Cortex of kidney (tissue), 1 donor: ENCODE measurements at places on chromosomes 2 and 18.

GRCh38 chr2:183179156-183179555 is 54.9 kb downstream of the NUP35 start:
- DNase-seq = no peak

DNA sequence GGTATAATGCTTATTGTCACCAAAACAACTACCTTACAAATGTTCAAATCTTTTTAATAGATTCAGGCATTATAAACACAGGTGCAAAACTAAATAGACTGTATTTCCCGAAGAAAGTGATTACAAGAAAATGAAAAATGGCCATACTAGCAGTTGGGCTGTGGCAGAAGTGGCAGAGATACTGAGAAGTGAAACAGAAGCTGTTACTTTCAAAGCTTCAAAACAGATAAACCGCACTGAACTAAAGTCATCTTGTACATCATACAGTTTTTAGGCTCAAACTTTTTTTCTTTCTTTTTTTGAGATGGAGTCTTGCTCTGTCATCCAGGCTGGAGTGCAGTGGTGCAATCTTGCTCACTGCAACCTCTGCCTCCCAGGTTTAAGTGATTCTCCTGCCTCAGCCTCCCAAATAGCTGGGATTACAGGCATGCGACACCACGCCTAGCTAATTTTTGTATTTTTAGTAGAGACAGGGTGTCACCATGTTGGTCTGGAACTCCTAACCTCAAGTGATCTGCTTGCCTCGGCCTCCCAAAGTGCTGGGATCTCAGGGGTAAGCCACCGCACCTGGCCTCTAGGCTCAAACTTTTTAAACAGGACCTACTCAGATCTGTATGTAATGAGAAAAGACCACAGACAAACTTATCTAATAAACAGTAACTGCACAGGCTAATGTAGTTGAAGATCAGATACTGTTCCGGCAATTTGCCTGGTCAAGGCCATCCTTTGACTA is 77.9 kb upstream of the SATB2 start:
- DNase-seq = no peak

DNA sequence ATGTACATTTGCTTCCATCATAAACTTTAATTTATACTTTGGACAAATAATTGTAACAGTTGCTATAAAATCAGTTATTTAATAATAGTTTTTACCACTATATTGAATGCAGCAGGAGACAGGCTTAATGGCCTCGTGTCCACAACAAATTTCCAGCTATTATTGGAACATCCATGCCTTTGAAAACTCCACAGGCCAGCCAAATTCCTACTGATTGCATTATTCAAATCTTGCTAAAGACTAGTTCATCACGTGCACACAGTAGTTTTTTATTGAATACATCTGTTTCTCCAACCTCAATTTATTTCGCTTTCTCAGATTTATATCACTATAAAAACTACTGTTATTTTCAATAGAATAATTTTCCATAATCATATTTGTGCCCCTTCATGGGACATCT is 18.4 kb upstream of the PTPRM start:
- no peak for DNase-seq

GRCh38 chr18:22466608-22467395 is 49.1 kb upstream of the CTAGE1 start:
- no peak for DNase-seq

DNA sequence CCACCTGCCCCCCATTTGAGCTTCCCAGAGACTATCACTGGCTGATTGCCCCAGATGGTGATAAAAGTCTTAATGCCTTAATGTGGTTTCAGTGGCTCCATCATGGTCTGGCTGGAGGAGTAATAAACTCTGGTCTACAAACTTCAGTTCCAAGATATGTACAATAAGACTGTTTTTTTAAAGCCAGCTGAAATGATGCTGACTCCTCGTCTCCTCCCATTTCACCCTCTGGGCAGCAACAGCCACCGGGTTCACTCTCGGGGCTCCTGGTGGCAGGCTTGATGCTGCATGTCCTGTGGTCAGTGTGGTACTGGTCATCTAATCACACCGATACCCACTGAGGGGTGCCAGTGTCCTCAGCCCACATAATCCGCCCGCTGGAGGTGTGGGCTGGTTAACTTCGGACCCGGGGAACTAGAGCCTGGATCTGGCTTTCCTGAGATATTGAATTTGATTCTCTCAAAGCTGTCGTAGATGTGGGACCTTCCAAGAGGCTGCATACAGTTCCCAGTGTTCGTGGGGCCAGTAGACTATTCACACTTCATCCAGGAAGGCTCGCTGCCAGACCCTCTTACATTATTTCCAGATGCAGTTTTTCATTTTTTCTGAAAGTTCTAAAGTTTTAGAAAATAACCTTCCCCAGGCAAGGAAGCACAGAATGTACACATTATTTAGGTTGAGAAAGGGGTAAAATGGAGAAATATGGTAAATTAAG is 95.3 kb downstream of the GALR1 start:
- DNase-seq = no peak

- no peak for DNase-seq
These were observed 2.4 kb upstream of the SOX11 start for GRCh38 chr2:5689750-5690149.

- no peak for DNase-seq
These were observed 10.9 kb downstream of the INPP4A start for GRCh38 chr2:98455494-98455976.

DNA sequence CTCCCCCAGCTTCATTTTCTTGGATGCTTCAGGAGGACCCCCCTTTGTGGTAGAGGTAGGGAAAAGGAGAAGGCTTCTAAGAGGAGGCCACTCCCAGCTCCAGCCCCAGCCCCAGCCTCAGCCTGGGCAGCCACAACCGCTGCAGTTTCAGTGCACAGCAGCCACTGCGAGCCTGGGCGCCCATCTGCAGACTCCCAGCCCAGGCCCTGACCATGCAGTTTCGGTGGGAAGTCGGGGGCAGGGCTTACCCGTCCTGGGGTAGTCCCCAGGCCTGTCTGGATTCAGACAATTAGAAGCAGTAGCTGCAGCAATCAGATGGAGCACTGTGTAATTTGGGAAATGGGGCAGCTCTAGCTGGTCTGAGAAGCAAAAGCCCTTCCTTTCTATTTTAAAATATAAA is 28.6 kb downstream of the ITM2C start:
- no peak for DNase-seq
